ENCODE measurements at places on chromosomes 16 and 17. TPM values are rescaled to one million over a fixed set of nuclear protein-coding genes. Genes with fewer than 3 reads are reported as not detected.
A peak's percentile ranks its signal among the peaks of the same experiment; 100 is the strongest.

DNA sequence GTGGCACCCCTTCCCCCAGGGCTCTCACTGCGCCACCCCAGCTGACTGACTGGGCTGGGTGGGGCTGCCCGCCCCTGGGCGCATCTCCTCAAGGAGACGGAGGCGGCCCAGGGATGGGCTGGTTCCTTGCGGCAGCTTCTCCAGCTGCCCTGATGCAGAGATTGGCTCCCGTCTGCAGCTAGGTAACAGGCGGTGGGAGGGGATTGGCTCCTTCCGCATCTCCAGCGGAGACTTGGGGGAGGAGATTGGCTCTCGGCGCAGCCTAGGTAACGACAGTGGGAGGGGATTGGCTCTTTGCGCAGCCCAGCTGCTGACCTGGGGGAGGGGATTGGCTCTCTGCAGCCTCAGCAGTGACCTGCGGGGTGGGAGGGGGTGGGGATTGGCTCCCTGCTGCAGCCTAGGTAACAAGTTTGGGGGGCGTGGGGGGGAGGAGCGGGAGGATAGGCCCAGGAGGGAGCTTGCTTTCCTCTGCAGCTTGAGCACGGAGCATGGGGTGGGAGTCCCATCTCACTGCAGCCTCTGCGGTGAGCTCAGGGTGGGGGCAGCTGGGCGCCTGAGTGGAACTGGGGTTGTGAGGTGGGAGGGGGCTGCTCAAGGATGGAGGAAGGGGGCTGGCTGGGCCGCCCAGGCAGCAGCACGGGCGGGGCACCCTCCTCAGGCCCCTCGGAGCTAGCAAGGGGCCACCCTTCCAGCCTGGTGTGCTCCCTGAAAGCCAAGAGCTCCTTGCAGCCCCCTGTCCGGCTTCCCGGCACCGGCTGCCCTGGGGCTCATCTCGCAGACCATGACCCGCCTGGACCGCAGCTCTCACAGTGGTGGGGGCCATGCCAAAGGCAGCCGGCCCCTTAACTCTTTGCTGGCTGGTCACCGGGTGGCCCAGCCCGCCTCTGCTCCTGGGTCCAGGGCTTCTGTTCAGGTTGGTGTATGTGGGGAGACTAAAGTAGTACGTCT, 6.4 kb downstream of the NFE2L1 start:
- peak; percentile 88 for DNase-seq

GRCh38 chr17:71200597-71200996, 920.2 kb upstream of the SOX9 start:
- DNase-seq, result no peak

DNA sequence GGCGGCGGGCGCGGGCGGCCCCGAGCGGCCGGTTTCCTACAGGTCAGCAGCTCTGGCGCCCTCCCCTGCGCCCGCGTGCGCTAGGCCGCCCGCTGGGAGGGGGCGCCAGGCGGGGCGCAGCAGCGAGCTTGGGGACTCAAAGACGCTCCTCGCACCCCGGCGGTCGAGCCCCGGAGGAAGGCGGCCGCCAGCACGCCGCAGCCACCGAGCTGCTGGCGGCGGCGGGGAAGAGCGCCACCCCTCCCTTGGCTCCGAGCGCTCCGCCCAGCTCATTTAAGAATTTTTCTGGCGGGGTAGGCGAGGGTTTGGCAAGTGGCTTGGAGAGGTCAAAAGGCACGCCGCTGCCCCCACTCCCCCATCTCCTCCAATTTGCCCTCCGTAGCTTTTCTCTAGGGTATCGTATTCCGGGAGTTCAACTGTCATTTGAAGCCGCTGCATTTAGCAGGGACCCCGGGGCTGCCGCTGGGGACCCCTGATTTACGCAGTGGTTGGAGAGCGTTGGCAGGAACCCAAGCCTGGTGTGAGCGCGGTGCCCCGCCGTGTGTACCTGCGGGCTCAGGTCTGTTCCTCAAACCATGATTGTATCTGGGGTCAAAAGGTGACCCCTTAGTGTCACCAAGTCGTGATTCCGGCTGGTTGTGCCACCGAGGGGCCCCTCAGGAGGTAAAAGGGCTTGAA, 59.5 kb upstream of the GSE1 start:
- DNase-seq, result no peak

GRCh38 chr16:75445298-75445697, 12.0 kb upstream of the CFDP1 start:
- DNase-seq, result no peak

DNA sequence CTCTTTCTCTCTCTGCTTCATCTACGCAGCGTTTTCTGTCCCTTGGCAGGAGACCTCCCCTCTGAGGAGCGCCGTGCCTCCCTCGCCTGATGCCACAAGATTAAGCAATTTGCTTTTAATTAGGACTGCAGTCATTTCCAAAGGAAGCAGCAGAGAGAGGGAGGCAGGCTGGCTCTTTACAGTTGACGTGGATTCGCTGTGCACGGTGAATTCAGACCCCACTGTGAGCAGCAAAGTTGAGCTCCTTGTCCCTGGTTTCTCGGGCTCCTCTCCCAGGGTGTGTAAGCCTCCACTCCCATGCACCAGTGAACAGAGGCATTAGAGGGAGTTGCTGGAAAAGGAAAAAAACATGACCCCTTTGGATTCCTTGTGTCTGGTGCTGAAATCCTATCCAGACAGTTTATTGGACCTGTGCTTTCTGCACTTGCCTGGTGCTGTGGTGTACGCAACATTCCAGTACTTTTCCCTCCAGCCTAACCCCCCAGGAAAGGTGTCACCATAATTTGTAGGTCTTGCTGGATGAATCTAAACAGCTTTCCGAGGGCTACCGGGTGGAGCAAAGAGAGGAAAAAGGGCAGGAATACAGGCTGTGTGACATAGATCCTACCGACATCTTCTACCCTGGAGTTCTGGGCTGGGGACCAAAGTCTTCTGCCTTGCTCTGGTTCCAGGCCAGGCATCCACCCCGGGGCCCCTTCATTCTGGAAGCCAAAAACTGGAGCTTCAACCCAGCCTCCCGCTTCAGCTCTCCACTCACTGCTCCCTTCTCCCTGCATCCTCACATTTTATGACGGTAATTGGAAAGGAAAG, 171.0 kb downstream of the MAF start:
- no peak for DNase-seq

- no peak for DNase-seq
Measured at GRCh38 chr17:1616101-1616500, 12.5 kb downstream of the SLC43A2 start.

- DNase-seq, result no peak
Measured at GRCh38 chr17:29138971-29139691, 41.1 kb downstream of the MYO18A start.

GRCh38 chr16:30741461-30741914, 6.7 kb upstream of the PHKG2 start:
- DNase-seq, result no peak

GRCh38 chr16:83272843-83273242, 534.9 kb upstream of the HSBP1 start:
- no peak for DNase-seq

GRCh38 chr16:57147381-57148221, 38.2 kb downstream of the PSME3IP1 start:
- DNase-seq, result no peak

GRCh38 chr17:49483599-49484509, 11.2 kb upstream of the NGFR start:
- no peak for DNase-seq

The CBX8 gene
- polyA plus RNA-seq, result 18.0 TPM

The CAMTA2 gene
- polyA plus RNA-seq, result 35.5 TPM

The BOLA2 gene
- polyA plus RNA-seq, result 5.3 TPM

The OR4D1 gene
- polyA plus RNA-seq, result not detected

The KRT39 gene
- polyA plus RNA-seq, result not detected

The NECAB2 gene
- polyA plus RNA-seq, result 3.2 TPM
